ENCODE measurements at places on chromosomes 2 and 18.

DNA sequence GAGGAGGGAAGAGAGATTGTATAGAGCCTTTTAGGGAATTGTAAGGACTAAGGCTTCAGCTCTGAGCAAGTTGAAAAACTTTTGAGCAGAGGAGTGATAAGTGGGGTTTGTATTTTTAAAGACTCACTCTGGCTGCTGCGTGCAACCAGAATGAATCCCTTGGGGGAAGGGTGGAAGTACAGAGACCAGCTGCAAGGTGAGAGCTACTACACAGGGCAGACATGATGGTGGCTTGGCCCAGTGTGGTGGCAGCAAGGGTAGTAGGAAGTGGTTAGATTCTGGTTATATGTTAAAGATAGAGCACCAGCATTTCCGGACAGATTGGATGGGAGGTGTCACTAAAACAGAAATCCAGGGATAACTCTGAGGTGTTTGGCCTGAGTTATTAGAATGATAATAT is 10.1 kb upstream of the SESTD1 start:
- DNase-seq, result no peak

DNA sequence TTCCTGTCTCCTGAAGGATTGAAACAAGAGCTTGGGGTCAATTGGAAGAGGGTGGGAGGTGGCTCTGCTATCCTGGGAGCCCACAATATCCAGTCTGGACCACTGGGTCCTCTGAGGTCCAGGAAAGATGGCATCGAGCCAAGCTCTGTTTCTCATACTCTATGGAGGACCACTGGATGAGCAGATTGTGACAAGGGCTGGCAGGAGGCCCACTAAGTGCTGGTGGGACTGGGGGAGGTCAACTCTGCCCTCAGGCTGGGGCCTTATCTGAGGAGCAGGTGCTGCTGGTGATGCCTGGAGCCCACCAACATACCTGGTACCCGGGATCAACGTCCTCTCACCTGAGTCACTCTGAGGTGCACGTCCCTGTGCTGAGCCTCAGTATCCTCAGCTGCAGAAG is 142.4 kb downstream of the NDUFA10 start:
- DNase-seq, result no peak

- no peak for DNase-seq
Measured at GRCh38 chr2:41950666-41950960, 97.2 kb upstream of the PKDCC start.

DNA sequence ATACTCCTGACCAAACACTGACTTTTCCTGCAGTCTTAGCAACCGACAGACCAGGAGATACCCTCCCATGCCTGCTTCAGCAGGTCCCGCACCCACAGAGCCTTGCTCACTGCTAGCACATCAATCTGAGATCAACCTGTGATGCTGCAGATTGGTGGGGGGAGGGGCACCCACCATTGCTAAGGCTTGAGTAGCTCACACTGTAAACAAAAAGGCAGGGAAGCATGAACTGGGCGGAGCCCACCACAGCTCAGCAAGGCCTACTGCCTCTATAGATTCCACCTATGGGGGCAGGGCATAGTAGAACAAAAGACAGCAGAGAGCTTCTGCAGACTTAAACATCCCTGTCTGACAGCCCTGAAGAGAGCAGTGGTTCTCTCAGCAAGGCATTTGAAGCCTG is 109.7 kb downstream of the SP100 start:
- DNase-seq, result no peak

- no peak for DNase-seq
Measured at GRCh38 chr18:58288921-58289797, 245.1 kb downstream of the NEDD4L start.

DNA sequence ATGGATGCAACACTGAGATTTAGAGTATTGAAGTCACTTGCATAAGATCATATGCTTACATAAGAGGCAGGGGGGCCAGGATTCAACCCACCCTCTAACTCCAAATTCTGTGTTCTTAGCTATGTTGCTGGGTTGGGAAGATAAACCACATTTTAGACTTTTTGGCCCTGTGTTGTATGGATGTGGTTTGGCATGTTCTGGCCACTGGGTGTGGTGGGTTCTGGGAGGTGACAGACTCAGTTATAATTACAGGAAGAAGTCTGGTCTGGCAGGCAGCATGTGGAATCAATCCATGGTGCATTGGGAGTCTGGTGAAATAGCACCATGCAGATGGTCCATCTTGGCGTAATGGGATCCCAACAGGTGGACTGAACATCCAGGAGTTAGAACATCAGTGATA is 138.9 kb downstream of the LTBP1 start:
- DNase-seq, result no peak

DNA sequence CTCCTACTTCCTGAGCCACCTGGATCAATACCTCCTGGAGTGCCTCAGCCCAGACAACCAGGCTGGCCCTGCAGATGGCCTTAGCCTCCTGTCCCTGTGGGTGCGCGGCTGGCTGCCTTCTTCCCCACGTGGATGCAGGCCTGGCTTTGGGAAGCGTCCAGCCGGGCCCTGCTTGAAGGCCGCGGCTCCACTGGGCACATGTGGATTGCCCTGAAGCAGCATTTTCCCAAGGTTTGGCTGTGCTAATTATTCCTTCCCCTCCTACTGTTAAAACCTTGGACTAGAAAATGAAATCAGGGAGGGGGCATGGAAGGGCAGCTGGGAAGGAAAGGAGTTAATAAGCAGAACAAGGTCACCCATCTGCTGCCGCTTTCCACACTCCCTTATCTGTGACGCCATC is 143.0 kb upstream of the GATA6 start:
- no peak for DNase-seq

DNA sequence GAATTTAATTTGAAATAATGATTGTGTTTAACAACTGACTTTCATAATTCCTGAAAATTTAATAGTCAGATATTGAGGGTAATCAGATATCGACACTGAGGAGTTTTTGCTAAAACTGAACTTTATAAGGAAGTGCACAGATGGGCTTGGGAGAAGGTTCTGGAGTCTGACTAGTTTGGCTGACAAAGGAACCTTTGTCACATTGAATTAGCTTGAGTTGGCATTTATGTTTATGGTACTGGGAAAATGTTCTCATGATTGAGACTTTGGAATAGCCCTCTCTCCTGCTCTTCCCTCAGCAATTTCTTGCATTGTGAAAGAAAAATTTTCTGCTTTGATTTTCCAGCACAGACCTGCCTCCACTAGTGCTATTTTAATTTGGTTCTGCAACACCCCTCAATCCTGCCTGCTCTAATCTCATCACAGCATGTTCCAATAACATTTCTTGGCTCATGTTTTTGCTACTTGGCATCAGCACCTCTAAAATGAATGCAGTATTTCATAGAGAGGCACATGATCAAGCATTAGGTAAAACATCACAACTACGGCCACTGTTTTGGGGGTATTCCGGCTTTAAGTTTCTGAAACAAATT is 133.9 kb upstream of the FSHR start:
- DNase-seq, result no peak

GRCh38 chr2:30639836-30640235 is 167.4 kb downstream of the CAPN13 start:
- DNase-seq, result no peak

- no peak for DNase-seq
Measured at GRCh38 chr2:75582840-75583239, 22.1 kb upstream of the EVA1A start.

DNA sequence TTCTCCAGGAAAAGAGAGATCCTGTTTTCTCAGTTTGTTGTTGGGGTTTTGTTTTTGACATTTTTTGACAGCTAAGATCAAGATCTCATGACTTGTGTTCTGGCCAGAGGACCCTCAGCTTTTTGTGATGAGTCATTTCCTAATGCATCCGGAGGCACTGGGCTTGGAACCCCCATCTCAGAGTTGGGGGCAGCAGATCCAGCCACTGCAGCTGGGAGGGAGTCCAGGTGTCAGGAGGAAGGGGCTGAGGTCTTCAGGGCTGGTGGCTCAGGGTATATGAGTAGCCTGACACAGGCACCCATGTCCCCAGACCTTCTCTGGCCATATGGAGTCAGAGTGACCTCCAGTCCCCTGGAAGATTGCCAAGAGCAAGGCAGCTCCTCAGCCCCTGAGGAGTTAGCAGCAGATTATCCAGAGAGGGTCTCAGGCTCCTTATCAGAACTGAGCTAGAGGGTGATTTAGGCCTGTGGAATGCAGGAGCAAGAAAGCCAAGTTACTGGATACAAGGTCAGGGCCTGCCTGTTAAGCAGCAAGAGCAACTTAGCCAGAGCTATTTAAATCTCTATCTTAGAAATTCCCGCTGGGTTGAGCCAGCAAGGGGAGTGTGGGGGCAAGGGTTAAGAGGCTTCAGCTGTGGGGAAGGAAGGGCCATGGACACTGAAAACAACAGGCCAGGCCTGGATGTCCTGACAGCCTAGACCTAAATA is 62.4 kb downstream of the TANC1 start:
- DNase-seq, result peak; percentile 78

DNA sequence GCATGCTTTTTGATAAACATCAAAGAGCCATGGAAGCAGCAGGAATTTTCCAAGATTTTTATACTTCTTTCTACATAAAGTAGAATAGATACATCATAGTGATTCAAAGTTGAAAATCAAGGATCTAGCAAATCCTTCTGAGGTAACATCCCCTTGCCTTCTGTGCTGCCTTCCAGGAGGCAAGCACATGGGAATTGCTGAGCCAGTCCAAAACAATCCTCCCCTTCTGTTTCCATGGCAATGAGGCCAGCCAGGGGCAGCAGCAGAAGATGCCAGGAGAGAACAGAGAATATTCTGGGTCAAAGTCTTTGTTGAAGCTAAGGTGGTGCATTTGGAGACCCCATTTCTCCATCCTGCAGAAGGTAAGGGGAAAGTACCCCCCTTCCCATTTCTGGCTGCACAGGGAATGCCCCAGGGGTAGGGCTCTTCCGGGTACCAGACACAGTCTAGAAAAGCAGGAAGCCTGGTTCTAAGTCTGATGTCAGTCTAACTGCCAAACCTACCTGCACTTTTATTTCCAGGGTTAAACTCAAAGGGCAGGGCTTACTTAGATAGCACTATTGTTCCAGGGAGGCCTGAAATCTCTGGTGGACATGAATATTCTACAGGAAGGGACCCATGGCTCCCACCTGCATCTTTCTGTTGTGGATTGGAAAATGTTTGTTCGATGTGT is 22.1 kb downstream of the CENPA start:
- no peak for DNase-seq

GRCh38 chr2:152710713-152711112 is 6.5 kb downstream of the PRPF40A start:
- no peak for DNase-seq

- DNase-seq, result no peak
Measured at GRCh38 chr18:24991141-24992060, 360.6 kb downstream of the ZNF521 start.

GRCh38 chr2:80573167-80573566 is 268.6 kb upstream of the LRRTM1 start:
- DNase-seq, result no peak

DNA sequence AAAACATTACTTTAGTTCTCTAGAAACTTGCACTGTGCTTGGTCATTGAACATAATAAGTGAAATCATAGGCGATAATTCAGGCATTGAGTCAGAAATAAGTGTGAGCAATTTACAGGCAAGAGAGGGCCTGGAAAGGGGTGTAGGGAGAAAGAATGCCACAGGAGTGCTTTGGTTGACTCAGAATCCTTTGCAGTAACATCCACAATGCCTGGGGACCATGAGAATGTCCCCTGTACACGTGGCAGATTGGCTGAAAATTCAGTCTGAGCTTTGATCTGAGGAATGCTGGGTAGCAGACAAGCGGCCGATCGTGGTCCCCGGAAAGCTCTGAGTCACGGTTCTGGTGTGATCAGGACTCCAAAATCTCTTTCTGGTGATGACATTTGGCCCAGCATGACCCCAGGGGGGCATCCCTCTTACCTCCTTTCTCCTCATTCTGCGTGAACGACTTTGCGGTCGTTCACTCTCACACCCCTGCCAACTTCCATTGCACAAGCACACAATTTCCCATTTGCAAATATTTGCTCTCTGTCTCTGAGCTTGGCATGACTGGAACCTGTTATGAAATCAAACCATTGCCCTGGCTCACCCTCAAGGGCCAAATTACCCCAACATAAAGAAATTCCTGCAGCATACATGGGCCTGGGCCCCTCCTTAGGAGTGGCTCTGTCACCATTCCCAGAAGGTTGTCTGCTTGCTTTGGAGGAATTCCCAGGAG is 305.0 kb upstream of the EPAS1 start:
- DNase-seq, result peak; percentile 39

GRCh38 chr2:150400849-150401248 is 86.6 kb downstream of the RND3 start:
- DNase-seq, result no peak

DNA sequence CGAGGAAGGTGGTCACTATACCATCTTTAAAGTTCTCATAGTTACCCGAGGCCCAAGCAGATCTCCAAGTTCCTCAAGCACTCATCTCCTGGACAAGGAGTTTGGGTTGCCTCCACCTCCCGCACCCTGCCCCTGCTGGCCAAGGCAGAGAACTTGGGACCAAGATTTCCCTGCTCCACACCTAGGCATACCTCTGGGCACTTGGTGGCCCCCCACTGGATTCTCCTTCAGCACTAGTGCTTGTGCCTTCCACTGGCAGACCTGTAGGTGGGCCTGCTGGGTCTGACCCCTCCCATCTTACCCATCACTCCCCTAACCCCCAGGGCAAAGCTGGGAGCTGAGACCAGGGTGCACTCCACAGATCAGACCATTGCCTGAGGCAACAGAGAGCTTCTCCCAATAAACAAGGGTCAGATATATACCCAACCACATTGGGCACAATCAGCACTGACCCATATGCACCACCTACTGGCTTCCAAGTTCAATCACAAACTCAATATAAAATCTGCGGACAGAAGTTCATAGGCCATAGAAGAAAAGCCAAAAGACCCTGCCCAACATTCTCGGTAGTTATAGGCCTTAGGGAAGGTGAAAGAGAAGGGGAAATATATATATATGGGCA is 244.2 kb downstream of the EXOC6B start:
- DNase-seq, result no peak

DNA sequence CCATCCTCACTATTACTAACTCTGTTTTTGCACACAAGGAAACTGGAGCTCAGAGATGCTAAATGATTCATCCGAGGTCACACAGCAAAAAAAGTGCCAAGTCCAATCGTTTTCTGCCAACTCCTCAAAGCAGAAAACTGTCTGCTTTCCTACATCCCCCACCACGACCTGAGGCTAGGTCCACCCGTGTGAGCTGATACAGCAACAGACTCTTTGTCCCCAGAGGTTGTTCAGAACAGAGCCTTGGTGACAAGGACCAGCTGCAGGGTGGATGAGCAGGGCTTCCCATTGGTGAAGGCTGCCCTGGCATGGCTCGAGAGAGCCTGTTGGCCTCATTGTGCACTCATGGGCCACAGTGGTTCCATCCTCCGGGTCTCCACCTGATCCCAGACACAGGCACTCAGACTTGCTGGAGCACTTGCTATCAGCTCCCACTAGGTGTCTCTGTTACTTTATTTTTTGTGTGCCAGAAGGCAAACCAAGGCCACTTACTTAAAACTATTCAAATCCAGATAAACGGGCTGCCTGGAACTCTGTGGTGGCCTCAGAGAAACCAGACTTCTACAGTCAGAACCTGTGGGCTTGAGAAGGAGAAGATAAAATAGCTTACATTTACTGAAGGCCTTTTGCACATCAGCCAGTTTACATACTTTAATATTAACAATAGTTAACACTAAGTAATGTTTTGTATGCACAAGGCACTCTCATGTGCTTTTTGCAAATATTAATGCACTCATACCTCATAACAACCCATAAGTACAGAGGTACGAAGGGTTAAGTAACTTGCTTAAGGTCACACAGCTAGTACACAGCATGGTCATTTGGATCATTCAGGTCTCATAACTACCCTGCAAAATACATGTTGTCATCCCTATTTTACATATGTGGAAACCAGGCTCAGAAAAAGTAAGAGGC is 62.9 kb upstream of the CTIF start:
- DNase-seq, result no peak

GRCh38 chr2:42197792-42198191 is 28.6 kb downstream of the EML4 start:
- DNase-seq, result no peak

- no peak for DNase-seq
Measured at GRCh38 chr2:157903151-157903550, 27.0 kb upstream of the ACVR1 start.

All from cardiac septum (tissue), 1 donor.